Upper lobe of right lung (tissue), 1 donor: ENCODE measurements at places on chromosomes 7 and 10. TPM values are rescaled to one million over a fixed set of nuclear protein-coding genes. Genes with fewer than 3 reads are reported as not detected.

STK32C gene
- 13.2 TPM for total RNA-seq

HMX3 gene
- total RNA-seq = not detected

CYP2C19 gene
- not detected for total RNA-seq

TRIM73 gene
- 4.4 TPM for total RNA-seq

GIMAP1 gene
- total RNA-seq = 13.0 TPM

PDGFA gene
- total RNA-seq = 57.1 TPM

RRP12 gene
- 23.7 TPM for total RNA-seq

CLEC2L gene
- not detected for total RNA-seq

NUTM2E gene
- total RNA-seq = not detected

- no peak for DNase-seq
Measured at GRCh38 chr7:130381468-130382312, 1.4 kb downstream of the CPA1 start.

GRCh38 chr10:21614000-21614399, 80.0 kb downstream of the MLLT10 start:
- no peak for DNase-seq

GRCh38 chr10:8596929-8597472, 542.5 kb downstream of the GATA3 start:
- DNase-seq = no peak

- DNase-seq = peak; percentile 36
Measured at GRCh38 chr7:142883571-142884285, 1.8 kb downstream of the TRPV6 start.

GRCh38 chr10:46520941-46521340, 35.5 kb downstream of the GPRIN2 start:
- DNase-seq = peak; percentile 64

- no peak for DNase-seq
Measured at GRCh38 chr7:95682913-95683312, 86.6 kb upstream of the PDK4 start.

- no peak for DNase-seq
Measured at GRCh38 chr7:107953924-107954303, 49.0 kb downstream of the LAMB1 start.

DNA sequence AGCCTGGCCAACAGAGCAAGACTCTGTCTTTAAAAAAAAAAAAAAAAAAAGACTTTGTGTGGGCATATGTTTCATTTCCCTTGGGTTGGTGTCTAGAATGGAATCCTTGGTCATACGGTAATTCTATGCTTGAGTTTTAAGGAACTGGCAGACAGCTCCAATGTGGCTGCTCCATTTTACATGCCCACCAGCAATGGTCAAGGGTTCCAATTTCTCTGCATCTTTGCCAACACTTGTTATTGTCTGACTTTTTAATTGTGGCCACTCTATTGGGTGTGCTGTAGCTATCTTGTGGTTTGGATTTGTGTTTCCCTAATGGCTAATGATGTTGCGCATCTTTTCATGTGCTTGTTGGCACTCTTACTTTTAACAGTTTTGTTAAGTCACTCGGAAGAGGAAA, 57.6 kb downstream of the BRI3 start:
- no peak for DNase-seq

- no peak for DNase-seq
Measured at GRCh38 chr10:29569795-29570194, 65.0 kb downstream of the SVIL start.

DNA sequence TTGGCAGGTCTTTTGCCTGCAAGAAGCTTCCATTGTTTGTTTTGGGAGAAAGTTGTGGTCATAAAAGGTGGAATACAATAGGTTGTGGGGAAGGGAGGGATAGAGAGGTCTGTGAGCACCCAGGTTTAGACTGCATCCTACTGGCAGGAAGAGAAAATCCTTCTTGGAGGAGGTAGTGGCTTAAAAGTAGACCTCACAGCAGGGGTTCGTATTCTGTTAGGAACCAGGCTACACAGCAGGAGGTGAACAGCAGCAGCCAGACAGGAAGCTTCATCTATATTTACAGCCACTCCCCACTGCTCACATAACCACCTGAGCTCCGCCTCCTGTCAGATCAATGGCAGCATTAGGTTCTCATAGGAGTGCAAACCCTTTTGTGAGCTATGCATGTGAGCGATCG, 245.3 kb downstream of the NSUN6 start:
- no peak for DNase-seq

- DNase-seq = no peak
Measured at GRCh38 chr7:18509481-18509880, 13.9 kb downstream of the HDAC9 start.

DNA sequence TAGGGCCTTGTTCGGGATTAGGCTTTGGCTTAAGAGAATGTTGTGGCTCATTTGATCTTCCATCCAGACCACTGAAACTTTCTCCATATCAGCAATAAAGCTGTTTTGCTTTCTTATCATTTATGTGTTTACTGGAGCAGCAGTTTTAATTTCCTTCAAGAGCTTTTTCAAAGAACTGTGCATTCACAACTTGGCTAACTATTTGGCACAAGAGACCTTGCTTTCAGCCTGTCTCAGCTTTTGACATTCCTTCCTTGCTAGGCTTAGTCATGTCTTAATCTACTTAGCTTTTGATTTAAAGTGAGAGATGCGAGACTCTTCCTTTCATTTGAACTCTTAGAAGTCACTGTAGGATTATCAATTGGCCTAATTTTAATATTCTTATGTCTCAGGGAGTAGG, 19.1 kb upstream of the AKR1B1 start:
- no peak for DNase-seq

- DNase-seq = no peak
Measured at GRCh38 chr10:67110286-67110685, 184.4 kb downstream of the LRRTM3 start.

DNA sequence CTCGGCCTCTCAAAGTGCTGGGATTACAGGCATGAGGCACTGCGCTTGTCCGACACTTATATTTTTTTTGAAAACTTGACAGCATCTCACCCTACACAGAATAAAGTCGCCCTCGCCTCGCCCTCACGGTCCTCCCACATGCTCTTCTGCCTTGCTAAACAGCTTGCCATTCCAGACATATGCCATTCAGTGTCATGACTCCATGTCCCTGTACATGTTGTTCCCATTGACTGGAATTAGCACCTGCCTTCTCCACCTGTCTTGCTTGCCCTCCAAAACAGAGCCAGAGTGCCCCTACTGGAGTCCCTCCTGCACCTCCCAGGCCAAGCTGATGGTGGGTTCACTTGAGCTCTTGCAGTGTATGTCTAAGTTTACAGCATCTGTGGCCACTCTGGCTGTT, 6.2 kb downstream of the NIPSNAP2 start:
- DNase-seq = no peak

DNA sequence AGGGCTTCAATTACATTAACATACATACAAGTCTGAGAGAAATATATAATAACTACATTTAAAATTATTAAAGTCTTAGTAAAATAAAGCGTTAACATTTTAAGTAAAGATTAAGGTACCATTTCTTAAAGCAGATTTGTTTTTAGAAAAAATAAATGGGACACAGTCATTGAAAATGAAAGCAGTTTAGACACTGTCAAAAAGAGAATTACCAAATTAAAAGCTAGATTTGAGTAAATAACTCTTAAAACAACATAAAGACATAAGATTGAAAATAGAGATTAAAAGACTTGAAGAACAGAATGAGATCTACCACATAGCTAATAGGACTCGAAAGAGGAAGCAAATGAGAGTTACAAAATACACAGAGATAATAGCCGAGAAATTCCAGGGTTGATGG, 562.2 kb upstream of the FOXK1 start:
- no peak for DNase-seq

DNA sequence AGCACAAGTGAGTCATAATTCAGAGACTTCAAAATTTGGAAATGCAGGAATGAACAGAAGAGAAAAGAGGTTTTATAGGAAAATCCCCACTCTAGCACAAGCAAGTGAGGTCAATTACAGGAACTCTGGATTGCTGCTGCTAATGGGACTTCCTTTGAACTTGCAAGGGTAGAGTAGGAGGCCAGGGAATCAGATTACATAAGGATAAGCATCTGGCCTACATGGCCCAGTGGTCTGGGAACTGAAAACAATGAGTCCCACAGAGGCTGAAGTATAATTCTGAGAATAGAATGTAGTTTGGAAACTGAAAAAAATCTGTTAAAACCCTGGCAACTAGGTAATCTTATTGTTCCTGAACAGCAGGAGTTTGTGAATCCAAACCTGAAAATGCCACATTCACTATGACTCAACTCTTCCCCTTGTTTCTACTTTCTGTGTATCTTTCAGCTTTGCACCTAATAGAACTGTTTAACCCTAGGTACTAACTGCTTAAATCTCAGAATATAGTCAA, 66.5 kb downstream of the CTNNA3 start:
- DNase-seq = no peak

GRCh38 chr10:19756919-19757318, 59.3 kb upstream of the PLXDC2 start:
- no peak for DNase-seq

DNA sequence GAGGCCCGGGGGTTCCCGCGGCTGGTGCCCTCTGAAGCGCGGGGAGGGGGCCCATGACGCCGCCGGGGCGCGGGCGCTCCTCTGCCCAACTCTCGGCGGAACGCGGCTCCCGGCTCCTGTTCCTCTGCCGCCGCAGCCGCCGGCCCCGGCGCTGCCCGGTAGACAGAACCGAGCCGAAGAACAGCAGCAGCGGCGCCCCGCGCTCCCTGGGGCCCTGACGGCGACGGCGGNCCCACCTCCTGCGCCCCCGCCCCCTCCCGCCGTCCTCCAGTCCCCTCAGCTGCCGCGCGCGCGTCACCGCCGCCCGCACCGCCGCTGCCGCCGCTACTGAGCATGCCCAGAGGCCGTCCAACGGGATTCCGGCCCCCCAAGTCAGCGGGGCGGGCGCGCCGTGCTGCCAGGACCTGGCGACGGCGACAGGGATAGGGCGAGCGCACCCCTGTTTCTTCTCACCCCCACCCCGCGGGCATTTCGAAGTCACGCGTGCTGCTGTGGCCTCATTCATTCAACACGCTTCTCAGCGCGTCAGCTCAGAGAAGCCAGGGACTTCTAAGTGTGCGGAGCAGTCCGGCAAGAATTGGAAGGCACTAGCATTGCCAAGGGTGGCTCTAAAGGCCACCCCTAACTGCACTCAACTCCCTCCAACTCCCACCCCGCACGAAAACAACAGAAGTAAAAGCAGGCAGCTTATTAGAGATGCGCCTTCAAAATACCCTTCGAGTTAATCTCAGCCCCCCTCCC, at the start of gene IPMK:
Gene IPMK (minus strand): TSS at position 182 of the 741 bp plus-strand sequence. CDS start 283 bp downstream, outside the sequence.
- peak; percentile 99 for DNase-seq

- no peak for DNase-seq
Measured at GRCh38 chr7:47153058-47153457, 428.9 kb downstream of the TNS3 start.

GRCh38 chr7:84614821-84615501, 420.4 kb upstream of the SEMA3A start:
- DNase-seq = no peak

GRCh38 chr10:21432266-21432665, 93.2 kb downstream of the SKIDA1 start:
- DNase-seq = no peak

DNA sequence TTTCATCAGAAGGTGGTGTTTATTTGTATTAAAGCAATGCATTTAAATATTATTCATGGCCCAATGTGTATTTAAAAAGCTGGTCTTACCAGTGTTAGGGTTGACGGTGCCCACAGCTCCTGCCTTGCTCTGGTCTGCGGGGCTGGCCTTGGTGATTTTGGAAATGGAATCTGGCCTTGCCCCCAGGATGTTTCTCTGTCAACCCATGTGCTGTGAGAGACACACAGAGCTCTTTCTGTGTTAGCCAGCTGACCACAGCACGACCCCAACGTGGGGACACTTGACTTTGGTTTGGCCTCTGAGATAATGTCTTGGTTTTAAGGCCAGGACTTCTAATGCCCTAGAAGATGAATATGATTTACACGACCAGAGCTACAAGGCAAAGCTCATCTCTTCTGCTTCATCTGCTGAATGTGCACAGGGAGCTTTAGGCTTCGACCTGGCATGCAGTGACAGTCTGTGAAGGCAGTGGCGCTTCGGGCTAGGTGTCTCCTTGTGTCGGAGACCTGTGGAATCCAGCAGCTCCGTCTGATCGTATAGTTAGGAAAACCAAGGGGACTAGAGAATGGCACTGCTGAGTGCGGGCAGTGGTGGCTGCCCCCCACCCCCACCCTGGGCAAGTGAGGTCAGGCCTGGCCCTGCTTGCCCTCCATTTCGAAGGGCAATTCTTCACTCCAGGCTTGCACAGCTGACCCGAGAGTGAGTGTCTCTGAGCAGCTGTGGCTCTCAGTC, 246.1 kb downstream of the EBF3 start:
- DNase-seq = no peak

GRCh38 chr10:46223064-46223480, 63.7 kb upstream of the ANTXRL start:
- peak; percentile 52 for DNase-seq

DNA sequence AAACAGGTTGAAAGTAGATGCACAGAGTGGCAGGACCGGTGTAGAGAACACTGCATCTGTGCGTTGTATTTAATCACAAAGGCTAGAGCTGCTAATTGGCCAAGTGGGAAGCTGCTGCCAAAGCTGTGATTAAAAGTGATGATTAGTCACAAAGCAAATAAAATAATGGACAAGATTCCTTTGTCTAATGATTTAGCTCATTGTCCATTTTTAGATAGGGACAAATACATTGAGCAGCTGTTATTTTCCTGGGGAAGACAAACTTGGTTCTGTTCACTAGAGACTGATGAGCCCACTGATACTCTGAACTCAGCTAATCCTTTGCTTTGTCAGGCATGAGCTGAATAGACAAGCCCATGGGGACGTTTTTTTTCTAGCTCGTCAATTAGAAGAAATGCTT, 19.7 kb downstream of the UBE3C start:
- DNase-seq = no peak

DNA sequence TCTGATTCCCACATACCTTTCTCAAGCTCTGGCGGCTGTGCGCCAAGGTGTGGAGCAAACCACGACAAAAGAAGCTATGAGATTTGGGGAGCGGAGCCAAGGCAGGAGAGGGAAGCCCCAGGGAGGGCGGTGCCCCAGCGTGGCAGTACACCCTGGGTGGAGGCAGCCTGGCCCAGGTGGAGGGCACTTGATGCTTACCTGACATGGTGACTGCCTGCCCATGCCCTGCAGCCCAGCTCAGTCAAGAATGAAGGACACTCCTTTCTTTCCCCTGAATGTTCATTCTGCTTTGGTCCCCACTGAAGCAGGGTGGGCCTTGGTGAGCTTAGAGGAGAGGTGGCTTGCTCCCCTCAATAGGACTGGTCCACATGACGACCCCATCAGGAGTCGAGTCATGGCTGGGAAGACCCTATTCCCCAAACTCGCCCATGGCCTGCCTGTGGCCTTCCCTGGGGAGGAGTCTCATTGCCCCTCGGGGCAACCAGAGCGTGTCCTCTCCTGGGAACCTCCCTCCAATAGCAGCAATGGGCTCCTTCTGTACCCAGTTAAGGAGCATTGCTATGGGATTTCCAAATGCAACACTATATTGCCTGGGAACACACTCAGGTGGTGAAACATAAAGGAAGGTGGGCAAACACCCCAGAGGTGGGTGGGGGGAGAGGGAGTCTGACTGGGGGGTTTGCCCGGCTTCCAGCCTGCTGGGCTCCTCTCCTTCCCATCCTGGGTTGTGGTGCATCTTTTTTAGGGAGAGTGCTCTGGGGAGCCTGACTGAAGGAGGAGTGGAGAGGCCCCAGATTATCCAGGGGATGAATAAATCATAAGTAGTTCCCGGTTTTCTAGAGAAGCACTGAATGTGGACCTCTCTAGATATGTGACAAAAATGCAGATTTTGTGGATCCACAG, 22.7 kb downstream of the RAMP3 start:
- peak; percentile 57 for DNase-seq
